ENCODE measurements at places on chromosomes 1 and 21.

GRCh38 chr21:44903050-44903685 lies 17.5 kb downstream of the ITGB2 start:
- no peak for DNase-seq

GRCh38 chr1:234570329-234571120 lies 39.5 kb downstream of the IRF2BP2 start:
- no peak for DNase-seq

- DNase-seq, result no peak
Observed at GRCh38 chr1:212286556-212287131, 1.4 kb downstream of the PPP2R5A start.

- DNase-seq, result no peak
Observed at GRCh38 chr21:26385721-26386120, 187.4 kb downstream of the CYYR1 start.

- no peak for DNase-seq
Observed at GRCh38 chr1:23745515-23745914, 2.2 kb downstream of the ELOA start.

DNA sequence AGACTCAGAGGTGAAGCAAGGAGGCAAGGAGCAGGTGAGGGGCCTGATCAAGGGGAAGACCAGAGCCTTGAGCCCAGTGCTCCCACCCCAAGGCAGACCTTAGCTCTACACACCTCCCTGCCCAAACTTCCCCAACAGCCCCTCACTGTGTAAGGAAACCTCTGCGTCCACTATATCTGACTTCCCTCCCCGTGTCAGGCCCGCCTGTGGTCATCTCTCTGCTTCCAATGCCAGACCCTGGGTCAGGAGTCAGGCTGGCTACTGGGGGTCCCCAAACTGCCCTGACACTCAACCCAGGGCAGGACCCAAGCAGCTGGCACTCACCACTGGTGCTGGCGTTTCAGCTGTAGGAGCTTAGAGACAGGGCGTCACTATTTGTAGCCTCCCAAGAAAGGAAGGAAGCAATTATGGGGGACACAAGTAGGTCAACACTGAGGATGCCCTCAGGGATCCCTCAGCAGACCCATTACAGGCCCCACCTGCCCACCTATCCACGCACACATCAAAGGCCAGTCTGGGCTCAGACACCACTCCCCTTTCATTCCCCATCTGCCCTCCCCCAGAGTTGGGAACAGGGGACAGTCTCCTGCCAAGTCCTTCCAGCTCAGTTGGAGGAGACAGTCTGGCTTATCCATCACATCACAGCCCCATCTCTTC lies 811 bp upstream of the S100A3 start:
- DNase-seq, result no peak

DNA sequence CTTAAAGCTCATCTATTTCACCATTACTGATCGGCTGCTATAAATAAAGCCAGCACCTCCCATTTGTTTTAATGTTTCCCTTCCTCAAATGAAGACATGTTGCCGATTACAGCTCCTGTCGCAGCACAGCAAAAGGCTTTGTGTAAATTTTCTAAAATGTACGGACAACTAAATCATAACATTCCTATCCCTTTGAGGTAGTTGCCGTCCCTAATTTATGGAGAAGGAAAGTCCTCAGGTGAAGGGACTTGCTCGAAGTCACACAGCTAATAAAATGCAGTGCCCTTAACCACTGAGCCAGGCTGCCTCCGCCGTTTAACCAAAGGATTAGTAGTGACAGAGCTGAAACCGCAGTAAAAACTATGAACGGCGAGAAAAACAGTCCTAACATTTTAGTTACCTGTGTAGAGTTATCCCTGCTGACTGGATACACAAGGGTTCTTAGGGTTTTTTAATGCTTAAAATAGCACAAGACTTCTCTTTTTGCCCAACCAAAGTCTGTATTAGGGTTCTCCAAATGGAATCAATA lies 871 bp downstream of the PINK1 start:
- DNase-seq, result peak; percentile 21

DNA sequence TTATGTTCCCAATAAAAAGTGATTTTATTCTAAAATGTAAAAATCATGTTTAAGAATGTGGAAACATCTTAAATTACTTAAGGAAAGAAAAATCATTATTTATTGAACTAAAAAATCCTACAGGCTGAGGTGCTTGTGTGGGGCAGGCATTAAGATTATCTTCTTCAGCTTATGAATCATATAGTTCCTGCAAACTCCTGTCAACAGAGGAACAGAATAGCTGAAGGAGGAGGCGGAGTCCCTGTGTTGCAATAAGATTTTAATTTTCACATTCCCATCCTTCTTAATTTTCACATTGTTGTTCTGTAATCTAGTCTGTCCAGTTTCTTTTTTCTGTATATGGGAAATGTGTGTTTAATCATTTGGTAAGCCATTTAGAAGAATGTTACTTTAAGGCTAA lies 20.6 kb upstream of the OLFML3 start:
- no peak for DNase-seq

GRCh38 chr1:17507915-17508314 lies 31.6 kb upstream of the ARHGEF10L start:
- no peak for DNase-seq

GRCh38 chr1:47696737-47697441 lies 259.0 kb downstream of the FOXD2 start:
- no peak for DNase-seq

- DNase-seq, result no peak
Observed at GRCh38 chr1:89974696-89975470, 20.0 kb upstream of the ZNF326 start.

GRCh38 chr1:224057461-224058199 lies 56.3 kb upstream of the FBXO28 start:
- no peak for DNase-seq

DNA sequence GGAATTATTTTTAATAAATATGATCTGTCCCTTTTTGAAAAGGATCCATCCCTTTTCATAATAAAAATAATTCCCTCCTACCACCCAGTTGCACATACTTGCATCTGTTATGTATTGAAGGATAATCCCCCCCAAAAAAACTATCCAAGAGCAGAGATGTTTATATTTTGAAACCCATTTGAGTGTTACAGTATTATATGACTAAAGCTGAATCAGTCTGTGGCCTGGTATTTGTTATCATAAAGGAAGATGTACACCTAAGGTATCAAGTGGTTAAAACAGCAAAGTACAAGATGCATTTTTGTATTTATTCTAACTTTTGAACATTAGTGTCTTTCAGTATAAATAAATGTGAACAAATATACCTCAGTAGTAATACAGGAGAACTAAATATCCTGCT lies 12.7 kb upstream of the TGFB2 start:
- no peak for DNase-seq

GRCh38 chr1:244406337-244406736 lies 45.4 kb downstream of the ADSS2 start:
- no peak for DNase-seq

- DNase-seq, result peak; percentile 77
Observed at GRCh38 chr1:205229399-205229871, 1.7 kb downstream of the TMCC2 start.

- no peak for DNase-seq
Observed at GRCh38 chr1:95640746-95641145, 406.7 kb downstream of the RWDD3 start.

DNA sequence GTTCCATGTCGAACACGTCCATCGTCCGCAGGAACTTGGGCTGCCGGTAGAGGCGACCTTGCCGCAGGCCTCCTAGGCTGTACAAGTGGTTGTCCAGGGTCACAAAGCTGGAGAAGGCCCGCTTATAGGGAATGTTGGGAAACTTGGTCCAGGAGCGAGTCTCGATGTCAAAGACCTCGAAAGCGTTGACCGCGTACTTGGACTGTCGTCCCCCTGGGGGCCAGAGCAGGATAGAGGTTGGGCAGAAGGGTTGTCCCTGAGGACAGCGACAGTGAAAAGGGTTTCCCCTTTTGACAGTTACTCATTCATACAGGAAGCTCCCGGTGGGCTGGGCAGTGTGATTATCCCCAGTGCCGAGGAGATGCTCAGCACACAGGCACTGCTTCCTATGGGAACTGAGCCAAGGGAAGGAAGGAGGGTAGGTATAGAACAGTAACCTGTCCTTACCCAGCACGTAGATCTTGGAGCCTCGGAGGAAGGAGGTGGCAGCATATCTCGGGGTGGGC lies 17.5 kb downstream of the KLHDC8A start:
- no peak for DNase-seq

DNA sequence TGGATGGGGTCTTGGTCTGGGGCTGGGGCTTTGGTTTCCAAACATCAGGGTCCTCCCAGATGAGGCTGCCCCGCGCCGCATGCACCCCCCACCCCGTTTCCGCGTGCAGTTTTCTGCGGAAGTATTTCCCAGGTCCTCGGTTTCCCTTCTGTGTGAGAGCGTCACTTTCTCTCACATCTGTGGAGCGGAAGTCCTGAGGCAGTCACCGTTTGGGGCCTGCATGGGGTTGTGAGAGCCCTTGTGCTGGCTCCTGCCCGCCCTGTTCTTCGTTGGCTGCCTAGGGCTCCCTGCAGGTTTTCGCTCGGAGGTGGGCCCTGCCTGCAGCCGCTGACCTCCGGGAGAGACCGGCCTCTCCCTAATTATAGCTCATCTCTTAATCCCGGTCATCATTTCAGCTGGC lies 88.0 kb downstream of the GALNT2 start:
- no peak for DNase-seq

DNA sequence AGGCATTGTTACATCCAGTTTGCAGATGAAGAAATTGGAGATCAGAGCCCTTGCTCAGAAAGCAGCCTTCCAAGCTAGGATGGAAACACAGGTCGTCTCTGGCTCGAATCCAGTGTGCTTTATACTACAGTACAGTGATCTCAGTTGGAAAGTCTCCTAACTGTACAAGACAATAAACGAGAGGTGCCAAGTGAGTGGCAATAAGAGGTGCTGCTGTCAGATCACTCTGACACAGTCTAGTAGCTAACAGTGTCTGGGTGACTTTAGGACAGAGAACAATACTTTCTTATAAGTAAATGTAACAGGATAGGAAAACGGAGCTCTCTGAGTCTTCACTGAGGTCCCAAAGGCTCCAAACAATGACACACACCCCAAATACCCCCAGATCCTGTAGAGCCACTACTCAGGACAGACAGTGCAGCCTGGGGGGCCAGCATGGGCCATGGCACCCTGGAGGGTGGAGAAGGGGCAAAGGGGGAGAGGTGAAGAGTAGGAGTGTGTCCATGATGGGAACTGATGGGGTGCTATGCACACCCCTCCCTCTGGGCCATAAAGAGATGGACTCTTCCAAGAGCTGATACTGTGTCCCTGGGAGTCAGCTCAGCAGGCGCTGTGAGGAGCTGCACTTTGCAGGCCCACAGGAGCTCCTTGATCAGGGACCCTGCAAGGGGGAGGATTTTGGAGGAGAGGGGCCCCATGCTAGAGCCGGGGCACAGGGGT lies 3.3 kb downstream of the SH3BGR start:
- no peak for DNase-seq

GRCh38 chr1:92486251-92487077 lies at the start of gene GFI1:
TSS of gene GFI1 (minus strand) at chr1:92486925. CDS start at chr1:92483487, 3,438 bp downstream.
- peak; percentile 87 for DNase-seq

GRCh38 chr1:89616844-89617627 lies 15.9 kb upstream of the LRRC8C start:
- DNase-seq, result no peak

DNA sequence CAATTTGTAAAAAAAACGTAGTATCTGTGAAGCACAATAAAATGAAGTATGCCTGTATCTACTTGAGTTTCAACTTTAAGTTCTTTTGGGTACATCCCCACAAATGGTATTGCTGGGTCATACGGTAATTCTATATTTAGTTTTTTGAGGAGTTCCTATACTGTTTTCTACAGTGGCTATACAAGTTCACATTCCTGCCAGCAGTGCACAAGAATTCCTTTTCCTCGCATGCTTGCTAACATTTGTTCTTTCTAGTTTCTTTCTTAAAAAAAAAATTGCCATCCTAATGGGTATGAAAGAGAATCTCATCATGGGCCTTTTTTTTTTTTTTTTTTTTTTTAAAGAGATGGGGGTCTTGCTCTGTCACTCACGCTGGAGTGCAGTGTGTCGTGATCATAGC lies 41.9 kb downstream of the UCK2 start:
- DNase-seq, result no peak

DNA sequence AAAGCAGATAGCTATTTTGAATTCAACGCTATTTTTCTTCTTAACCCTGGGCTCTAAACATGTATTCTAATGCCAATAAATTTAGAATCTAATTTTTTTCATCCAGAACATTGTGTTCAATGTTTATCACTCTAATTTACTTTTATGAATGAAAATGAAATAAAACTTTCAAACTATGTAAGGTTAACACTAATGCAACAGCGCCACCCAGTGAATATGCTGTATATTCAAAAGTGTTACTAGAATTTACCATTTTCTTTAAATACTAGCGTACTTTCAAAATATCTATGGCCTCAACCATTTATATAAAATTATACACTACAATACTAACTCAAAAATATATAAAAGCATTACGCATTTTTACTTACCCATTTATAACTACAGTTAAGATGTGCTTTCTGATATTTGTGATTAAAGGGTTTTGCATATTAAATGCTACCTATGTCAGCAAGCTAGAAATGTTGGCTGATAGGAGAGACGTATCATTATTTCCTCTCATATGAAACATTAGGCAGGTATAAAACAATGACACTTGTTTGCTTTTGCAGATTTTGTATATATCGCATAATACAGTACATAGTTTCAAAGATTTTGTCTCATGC lies 5.9 kb upstream of the NUF2 start:
- peak; percentile 41 for DNase-seq

DNA sequence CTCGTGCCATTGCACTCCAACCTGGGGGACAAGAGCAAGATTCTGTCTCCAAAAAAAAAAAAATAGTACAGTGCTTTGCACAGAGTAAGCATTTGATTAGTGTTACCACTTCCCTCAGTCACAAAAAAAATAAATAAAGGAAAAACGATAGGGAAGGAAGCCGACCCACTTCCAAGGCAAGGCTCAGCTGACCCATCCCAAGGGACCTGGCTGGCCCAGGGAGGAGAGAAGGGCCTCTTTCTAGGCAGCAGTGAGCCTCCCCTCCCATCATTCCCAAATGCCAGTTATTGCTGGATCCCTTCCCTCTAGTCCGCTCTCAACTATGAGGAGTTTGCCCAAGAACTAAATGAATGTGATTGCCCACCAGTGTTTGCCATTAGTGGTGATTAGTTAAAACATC lies 77.8 kb downstream of the TMEM53 start:
- no peak for DNase-seq

Measured in activated CD4-positive, alpha-beta memory T cell treated with anti-CD3 and anti-CD28 coated beads, Interleukin-2, amount 10 ng/mL, durations not matched to agents 7 days and 5 days (primary cell).